ENCODE measurements at places on chromosomes 3 and 15.

GRCh38 chr3:73503781-73504180 lies 121.0 kb downstream of the PDZRN3 start:
- no peak for DNase-seq

GRCh38 chr3:148742118-148742517 lies 44.4 kb downstream of the AGTR1 start:
- DNase-seq = no peak

GRCh38 chr3:150061288-150062024 lies 90.8 kb upstream of the PFN2 start:
- no peak for DNase-seq

DNA sequence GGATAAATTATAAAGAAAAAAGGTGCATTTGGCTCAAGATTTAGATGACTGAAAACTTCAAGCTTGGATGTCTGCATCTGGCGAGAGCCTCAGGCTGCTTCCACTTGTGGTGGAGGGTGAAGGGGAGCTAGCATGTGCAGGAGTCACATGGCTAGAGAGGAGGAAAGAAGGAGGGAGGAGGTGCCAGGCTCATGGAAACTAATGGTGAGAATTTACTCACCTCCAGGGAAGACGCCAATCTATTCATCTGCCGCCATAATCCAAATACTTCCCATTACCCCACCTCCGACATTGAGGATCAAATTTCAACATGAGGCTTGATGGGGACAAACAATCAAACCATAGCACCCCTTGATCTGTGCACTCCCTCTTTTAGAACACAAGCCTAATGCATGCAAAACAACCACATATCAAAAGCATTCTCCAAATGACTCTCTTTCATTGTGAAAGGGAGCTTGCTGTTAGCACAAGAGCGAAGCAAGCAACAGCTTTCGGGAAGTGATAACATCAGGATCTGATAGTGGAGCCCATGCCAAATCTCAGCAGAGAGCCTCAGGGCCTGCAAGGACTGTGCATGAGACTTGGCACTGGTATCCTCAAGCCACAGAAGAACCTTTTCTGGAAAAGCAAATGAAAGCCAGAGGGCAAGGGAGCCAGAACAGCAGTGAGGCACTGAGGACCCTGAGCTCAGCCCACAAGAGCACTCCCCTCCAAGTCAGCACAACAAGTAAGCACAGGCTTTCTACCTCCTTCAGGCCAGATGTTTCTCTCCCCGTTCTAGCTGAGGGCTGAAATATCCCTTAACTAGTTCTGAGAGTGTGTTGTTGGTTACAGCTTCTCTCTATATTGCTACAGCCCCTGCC lies 50.2 kb upstream of the THBS1 start:
- DNase-seq = no peak

DNA sequence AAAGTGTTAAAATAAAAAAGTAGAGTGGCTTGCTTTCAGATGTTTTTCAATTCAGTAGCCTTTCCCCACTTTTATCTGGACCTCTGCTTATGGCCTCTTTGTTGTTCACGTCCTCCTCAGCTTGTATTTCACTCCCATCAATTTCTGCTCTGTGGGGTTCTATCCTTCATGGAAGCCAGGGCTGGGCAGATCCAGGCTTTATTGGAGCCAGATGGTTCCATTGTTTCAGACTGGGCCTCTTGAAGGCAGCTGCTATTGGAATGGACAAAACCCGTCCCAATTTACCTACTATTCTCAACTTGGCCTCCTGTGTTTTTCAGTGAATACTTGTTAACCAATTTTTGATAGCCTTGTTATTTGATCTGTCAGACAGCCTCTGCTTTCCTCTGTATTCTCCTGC lies 10.9 kb upstream of the AADACL2 start:
- no peak for DNase-seq

DNA sequence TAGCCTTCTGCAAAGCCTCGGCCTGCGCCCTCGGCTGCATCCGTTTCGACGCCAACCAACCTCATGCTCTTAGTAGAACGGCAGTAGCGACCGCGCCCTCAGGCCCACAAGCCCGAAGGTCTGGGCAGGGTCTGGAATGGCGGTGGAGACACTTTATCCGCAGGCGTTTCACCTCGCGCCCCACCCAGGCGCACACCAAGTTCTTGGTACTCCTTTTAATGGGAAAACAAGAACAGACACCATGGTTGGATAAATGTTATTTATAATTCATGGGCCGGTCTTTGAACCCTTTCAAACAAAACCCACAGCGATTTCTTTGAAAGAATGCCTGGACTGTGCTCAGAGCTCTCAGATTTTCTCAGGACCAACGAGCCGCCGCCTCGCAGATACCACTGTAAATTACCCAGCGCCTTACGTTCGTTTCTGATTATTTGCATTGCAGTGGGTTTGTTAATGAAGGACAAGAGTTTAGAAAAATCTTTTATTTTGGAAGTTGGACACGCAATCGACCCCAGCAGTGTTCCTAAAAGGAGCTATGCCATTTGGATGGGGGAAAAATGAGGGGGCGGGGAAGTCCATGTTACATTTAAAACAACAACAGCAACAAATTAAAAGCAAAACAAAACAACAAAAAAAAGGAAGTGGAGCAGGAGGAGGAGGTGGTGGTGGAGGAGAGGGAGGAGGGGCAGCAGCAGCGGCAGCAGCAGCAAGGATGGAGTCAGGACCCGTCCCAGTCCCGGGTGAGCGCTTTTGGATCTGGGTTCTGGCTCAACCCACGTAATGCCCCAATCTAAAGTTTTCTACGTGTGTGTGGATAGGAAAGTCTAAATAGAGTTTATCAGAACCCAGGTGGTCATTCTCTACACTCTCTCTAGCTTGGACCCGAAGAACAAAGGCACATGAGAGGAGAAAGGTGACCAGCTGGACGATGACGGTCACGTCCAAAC lies 993 bp upstream of the ISL2 start:
- DNase-seq = no peak

DNA sequence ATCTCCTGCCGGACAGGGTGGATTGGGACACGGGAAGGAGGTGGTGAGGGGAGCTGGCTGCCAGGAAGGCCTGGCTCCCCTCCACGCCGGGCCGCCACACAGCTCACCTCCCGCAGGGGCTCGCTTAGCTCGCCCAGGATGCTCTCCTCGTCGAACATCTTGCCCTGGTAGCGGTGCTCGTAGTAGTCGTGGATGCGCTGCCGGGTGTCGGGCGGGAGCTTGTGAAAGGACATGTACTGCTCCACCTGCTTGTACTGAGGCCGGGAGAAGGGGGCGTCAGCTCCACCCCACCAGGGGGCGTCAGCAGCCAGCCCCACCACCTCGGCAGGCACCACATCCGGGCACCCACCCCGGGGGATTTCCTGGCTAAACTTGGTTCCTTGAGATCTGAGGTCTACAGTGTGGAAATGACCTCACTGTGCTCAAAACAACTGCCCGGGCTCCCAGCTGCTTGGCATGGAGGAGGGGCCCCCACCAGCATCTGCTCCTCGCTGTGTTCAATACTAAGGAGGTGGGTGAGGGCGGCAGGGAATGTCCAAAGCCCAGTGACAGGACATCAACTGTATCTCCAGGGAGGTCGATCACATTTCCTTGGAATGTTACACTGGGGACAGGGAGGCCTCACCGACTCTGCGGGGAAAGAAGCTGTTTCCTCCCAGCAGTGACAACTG lies 43.4 kb downstream of the HCN4 start:
- DNase-seq = no peak

DNA sequence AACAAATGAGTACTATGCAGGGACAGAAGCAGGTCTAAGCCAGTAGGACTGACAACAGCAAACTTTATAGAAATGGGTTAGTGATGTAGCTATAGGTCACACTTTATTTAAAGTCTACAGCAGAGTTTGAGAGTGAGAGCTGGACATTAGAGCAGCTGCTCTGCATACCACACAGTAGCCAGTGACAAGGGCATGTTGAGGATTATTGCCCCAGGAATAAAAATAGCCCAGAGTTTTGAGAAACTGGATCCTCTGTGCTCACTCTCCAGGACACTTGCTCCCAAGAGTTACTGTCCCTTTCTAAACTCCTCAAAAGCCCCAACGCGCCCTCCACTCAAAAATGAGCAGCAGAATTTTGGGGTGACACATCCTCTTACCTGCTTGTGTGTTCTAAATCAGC lies 21.1 kb downstream of the LRTM1 start:
- no peak for DNase-seq

- peak; percentile 19 for DNase-seq
Observed at GRCh38 chr15:51846463-51847230, 17.2 kb downstream of the TMOD3 start.

DNA sequence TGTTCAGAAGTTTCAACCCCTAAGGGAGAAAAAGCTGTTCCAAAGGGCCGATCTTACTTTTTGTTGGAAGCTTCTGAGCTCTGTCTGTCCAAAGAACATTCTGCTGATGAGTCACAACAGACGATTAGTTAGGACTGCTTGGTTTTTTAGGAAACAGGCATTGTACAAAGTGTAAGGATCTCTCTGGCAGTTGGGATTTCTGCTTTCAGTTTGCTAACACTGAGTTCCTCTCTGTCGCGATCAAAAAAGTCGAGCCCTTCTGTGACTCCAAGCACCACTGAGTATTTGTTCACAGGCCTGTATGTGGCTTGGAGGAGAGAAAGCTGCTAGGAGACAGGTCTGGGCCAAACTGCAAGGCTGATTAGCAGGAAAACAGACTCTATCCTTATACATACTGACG lies 91.8 kb upstream of the PFN2 start:
- DNase-seq = no peak

DNA sequence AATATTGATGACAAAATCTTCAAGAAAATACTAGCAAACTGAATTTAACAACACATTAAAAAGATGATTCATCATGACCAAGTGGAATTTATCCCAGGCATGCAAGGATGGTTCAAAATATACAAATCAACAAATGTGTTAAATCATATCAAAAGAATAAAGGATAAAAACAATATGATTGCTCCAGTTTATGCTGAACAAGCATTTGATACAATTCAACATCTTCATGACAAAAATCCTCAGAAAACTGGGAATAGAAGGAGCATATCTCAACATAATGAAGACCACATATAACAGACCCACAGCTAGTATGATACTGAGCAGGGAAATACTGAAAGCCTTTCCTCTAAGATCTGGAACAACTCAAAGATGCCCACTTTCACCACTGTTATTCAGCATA lies 352.3 kb downstream of the PYDC2 start:
- no peak for DNase-seq

DNA sequence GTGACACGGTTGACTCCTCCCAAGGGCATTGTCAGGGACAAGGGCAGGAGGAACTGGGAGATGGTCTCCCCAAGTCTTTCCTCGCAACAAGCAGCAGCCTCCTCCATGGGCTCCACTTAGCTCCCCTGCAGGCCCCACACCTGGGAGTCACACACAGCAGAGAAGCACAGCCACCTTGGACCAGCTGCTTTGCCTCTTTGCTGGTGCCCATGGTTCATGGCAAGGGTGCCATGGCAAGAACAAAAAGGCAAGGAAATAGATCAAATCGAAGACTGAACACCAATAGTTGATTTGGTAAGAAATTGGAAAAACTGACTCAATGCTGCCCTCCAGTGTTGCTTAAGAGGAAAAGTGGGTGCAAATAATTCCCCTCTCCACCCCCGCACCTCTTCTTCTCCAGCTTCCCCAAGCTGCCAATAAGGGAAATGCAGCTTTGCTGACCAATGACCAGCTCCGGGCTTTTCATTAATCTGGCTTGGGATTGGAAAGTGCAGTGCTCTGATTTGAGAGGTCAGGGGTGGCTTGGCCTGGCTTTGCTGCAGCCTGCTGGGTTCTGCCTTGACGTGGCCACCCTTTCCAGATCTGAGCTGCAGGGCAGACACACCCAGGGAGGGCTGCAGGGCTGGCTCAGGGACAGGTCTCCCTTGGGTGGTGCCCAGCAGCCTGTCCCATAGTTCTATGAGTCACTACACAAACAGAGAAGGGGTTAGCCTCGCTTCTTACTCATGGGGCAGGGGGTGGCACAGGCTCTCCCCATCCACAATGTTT lies 162.0 kb downstream of the KLF13 start:
- peak; percentile 57 for DNase-seq

DNA sequence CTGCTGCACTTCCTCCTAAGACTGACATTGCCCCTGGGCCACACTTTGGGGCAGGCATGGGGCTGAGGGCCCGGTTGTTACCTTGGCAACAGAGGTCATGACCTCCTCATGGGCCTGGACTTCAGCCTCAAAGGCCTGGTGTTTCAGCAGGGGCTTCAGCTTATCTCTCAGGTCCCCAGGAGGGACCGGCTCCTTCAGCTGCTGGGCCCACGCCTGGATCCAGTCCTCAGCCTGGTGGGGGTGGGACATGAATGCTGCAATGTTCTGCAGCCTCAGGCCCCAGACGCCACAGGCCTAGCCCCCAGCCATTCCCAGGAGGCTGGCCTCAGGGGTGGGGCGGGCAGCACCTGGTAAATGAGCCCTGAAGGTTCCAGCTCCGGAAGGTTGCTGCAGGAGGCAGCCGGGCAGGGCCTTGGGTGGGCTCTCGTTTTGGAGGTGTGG lies 27.6 kb downstream of the SPTBN5 start:
- DNase-seq = no peak

DNA sequence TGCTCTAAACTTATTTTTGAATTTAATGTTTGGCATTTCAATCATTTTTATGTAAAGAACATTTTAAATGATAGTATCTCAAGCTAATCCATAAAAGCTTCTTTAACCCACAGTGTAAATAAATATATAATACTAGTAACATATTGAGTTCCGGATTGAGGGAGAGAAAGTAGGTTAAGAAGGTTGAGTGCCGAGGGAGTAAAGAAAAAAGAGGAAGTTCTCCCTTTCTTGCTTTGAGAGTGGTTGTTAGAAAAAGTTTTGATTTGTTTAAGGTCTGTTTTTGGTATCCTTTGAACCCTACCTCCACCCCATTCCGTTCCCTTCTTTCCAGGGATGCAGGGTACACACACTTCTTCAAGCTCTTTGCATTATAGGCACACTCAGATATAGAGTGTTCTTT lies 130.8 kb downstream of the VPS8 start:
- no peak for DNase-seq

GRCh38 chr3:42830437-42831320 lies 21.4 kb downstream of the ACKR2 start:
- DNase-seq = no peak

- no peak for DNase-seq
Observed at GRCh38 chr3:101878589-101878988, 29.3 kb downstream of the NFKBIZ start.

- no peak for DNase-seq
Observed at GRCh38 chr3:111853068-111853467, 6.0 kb upstream of the PHLDB2 start.

GRCh38 chr15:47718497-47719437 lies 1.5 kb downstream of the SEMA6D start:
- DNase-seq = no peak

GRCh38 chr3:94106268-94106667 lies 43.4 kb downstream of the NSUN3 start:
- DNase-seq = no peak

DNA sequence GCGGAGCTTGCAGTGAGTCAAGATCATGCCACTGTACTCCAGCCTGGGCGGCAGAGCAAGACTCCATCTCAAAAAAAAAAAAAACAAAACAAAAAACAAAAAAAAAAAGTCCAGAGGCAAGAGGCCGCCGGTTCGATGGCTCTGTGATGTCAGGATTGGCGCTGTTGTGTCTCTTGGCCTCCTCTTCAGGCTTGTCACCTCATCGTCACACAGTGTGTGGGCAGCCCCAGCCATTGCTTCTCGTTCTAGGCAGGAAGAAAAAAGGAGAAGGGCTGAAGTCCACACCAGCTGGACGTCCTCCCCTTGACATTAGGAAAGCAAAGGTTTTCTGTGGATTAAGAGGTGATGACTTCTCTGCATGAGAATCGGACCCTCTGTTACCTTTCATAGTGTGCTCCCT lies 191.1 kb downstream of the NSMCE3 start:
- no peak for DNase-seq

- DNase-seq = no peak
Observed at GRCh38 chr3:139572847-139573672, 33.5 kb upstream of the RBP1 start.
